Stomach (tissue), 19 donors: ENCODE measurements at places on chromosomes 1 and 21. TPM values are rescaled to one million over a fixed set of nuclear protein-coding genes. Genes with fewer than 3 reads are reported as not detected.

DNA sequence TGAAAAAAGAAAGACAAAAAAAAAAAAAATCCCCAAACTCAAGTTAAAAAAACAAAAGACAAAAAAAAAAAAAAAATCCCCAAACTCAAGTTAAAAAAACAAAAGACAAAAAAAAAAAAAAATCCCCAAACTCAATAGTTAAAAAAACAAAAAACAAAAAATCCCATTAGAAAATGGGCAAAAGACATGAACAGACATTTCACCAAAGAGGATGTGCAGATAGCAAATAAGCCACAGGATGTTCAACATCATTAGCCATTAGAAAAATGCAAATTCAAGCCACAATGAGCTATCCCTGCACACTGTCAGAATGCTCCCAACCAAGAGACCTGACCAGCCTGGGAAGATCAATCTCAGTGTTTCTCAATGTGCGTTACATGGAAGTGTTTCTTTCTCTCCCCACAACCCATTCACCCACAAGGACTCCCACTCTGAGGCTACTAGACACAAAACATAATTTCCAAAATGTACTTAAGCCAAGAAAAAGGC is 33.9 kb downstream of the MRAP start:
- H3K4me1 ChIP-seq, result no peaks in the 10 kb centered on the region
- H3K4me3 ChIP-seq, result no peak overlapping the region
- peaks cover 85% of the 10 kb centered on the region for H3K36me3 ChIP-seq
- no peak for DNase-seq
- no peaks in the 10 kb centered on the region for H3K27me3 ChIP-seq

GRCh38 chr1:41639332-41639936 is 155.0 kb upstream of the EDN2 start:
- H3K27me3 ChIP-seq, result no peaks in the 10 kb centered on the region
- no peak for DNase-seq
- H3K27ac ChIP-seq, result no peak overlapping the region
- H3K36me3 ChIP-seq, result no peaks in the 10 kb centered on the region

DNA sequence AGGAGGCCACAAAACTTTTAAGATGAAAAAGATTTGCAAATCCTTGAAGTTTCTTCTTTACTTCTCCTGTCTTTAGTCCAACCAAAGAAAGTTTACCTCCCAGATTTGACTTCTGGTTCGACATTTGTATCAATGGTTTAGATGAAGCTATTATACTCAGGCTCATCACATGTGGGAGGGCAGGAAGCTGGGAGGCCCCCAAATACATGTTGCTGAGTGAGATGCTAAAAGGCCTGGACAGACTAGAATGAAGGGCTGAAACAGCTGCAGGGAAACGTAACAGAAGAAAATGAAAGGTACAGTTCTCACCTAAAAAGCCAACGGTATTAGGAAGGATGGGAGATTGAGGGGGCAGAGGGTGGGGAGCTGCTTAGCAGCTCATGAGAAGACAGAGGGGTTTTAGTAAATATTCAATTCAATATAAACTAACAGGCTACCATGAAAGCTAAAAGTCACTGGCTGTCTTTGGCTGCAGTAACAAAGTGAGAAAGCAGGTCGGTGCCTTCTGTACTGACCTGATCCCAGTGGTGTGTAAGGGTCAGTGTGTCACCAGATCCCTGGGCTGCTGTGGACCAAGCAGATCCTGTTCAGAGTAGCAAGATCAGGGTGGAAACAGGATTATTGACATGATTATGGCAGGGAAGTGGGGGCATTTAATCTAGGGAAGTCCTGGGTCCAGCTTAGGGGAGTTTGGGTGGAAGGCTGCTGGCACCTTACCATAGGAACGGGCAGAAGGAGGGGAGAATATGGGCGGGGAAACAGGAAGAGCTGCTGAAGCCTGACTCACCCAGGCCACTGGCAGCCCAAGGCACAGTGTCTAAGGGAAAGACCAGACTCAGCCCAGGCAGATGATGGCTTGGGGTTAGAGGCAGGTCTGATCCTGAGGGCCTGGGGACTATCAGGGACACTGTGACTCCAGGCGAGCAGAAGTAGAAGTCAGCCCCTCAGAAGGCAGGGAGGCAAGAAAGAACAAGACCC is 60.4 kb downstream of the KCNN3 start:
- H3K36me3 ChIP-seq, result no peaks in the 10 kb centered on the region
- peaks cover 19% of the 10 kb centered on the region for H3K4me1 ChIP-seq
- peaks cover 8% of the 10 kb centered on the region for H3K27me3 ChIP-seq
- H3K4me3 ChIP-seq, result no peak overlapping the region
- peak; percentile 53 for DNase-seq

DNA sequence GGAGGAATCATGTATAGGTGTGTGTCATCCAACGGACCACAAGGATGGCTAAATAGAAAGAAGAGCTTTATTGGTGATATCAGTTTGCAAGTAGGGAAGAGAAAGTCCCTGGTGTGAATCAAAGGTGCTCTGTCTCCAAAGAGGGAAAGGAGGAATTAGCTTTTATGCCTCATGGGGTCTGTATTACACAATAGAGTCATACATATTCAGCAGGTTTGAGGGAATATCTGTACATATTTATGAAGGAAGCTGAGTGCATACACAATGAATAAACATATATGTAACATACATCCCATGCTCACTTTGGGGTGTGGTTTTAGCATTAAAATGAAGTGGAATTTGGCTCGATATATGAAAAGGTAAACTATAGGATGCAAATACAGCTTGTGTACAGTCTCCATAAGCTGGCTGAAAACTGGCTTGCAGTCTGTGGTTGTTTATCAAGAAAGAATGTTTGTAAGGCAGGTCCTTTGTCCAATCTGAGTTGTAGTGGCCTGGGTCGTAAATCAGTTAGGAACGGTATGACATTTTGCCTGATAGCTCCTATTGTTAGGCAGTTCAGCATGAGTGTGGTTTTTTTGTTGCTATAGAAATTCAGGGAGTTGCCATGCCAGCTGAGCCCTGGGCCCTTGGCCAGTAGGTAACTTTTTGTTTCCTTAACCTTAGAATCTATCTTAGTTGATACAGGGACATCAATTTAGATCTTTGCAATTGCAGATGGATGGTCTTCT is 198.0 kb upstream of the ZP4 start:
- no peaks in the 10 kb centered on the region for H3K36me3 ChIP-seq
- no peaks in the 10 kb centered on the region for H3K27me3 ChIP-seq
- H3K4me3 ChIP-seq, result no peak overlapping the region
- peak; percentile 51 for DNase-seq

DNA sequence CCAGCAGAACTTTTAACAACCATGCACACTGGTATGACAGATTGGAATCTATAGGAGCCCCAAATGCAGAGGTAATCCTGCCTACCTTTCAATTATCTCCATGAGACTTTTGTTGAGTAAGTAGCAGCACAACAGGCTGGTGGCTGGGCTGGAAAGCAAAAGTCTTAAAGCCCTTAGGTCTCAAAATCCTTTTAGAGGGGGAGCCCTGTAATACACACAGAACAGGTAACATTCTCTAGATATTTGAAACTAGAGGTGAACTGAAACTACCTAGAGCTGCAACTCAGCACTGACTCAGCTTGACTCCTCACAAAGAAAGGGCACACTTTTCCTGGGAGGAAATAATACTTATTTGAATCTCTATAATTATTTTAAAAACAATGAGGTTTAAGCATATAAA is 71.5 kb downstream of the CLCA4 start:
- no peak overlapping the region for H3K4me3 ChIP-seq
- no peak overlapping the region for H3K27ac ChIP-seq
- no peaks in the 10 kb centered on the region for H3K4me1 ChIP-seq
- H3K27me3 ChIP-seq, result no peaks in the 10 kb centered on the region

The NCAM2 gene
- 0.87 TPM for total RNA-seq

The RNU1-3 gene
- under 0.01 TPM for total RNA-seq

The CAPN8 gene
- total RNA-seq, result 428 TPM

The ETNK2 gene
- 7.6 TPM for total RNA-seq
